NCI-H345 (cell line): ENCODE measurements at places on chromosomes 1 and 21.

DNA sequence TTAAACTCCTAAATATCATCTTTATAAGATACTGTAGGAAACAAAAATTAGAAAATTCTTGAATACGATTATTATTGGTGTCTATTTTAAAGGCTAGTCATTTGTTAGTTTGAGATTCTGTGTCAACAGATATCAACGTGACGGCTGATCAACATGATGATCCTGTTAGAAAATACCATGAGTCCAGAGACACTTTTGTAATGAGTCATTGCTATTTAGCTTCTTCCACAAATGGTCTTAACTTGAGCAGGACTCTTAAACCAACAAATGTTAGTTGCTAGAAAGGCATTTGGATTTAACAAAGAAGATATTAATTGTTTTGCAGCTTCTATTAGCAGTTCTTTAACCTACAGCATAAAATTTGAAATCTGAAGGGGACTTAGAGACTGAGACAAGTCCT is 131.2 kb downstream of the TGFB2 start:
- DNase-seq: no peak

GRCh38 chr1:16209847-16210407 is 2.5 kb downstream of the ARHGEF19 start:
- DNase-seq: no peak

GRCh38 chr1:3283849-3284248 is 170.6 kb upstream of the ARHGEF16 start:
- no peak for DNase-seq

DNA sequence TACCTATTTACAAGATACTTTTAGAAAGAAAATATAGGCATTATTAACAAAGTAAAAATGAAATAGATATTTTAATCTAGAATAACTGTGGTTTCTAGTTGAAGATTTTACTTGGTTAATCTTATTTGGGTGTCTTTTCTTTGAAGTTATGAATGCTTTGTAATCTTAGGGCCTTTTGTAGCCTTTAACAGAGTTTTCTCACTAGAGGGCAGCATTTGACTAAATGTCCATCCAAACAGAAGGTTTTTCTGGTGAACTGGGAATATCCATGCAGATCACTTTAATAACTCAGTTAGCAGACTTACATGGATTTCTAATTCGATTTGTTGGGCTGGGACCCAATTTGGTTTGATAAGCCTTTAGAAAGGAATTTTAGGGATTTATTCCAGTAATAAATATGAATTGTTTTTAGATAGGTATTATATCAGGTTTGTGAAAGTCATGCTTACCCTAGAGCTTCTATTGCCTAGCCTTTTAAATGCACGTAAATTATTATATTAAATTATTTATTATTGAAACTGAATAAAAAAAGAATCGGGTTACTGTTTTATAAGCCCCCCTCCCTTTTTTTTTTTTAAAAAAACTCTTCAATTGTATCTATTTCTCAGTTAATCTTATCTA is 119.7 kb downstream of the ZNF326 start:
- peak; percentile 72 for DNase-seq

DNA sequence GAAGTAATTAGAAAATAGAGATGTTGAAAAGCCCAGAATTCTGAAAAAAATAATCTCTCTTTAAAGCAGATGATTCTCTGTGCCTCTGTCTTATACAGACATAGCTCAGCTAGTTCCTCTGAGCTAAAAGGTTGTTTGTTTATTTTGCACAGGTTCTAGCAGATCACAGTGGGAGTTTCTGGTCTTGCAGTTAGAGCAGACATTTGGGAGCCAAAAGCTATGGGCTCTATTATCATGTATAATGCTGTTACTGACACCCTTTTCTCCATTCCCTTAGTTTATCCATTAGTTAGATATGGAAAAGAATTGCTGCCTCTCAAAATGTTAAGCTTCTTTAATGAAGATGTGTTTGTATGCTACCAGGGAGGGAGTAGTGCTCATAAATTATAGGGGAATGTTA is 20.5 kb upstream of the CD55 start:
- peak; percentile 8 for DNase-seq

DNA sequence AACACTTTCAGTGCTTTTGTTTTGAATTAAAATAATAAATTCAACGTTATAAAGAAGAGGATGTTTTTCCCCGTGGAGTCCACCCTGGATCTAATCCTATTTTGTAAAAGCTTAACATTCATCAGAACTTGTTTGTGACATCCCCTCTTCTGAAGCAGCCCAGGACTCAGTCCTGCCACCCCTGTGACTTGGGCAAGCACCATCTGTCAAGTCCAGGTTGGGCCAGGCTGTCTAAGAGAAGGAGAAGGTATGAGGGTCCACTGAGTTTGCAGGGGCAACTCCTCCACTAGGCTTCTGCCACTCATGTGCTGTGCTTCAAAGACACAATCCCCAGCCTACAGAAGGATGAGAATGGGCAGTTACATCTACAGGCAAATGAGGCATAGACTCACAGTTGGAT is 59.7 kb downstream of the MT1HL1 start:
- no peak for DNase-seq

DNA sequence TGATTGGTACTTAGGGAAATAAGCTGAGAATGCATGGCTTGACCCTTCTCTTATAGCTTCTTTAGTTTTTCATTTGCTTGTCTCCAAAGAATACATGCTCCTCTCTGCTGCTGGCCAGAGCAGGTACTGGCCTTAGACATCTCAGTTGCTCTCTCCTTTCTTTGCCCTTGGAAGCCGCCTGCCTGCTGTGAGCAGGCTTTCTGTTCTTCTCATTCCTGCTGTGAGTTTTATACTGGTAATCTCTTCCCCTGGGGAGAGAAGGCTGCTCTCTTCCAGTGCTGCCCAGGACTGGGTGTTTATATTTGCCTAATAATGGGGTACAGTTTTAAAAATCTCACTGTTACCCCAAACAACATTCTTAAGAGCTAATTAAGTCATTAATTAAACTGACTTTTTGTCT is 323.5 kb upstream of the LRRC7 start:
- DNase-seq: no peak

DNA sequence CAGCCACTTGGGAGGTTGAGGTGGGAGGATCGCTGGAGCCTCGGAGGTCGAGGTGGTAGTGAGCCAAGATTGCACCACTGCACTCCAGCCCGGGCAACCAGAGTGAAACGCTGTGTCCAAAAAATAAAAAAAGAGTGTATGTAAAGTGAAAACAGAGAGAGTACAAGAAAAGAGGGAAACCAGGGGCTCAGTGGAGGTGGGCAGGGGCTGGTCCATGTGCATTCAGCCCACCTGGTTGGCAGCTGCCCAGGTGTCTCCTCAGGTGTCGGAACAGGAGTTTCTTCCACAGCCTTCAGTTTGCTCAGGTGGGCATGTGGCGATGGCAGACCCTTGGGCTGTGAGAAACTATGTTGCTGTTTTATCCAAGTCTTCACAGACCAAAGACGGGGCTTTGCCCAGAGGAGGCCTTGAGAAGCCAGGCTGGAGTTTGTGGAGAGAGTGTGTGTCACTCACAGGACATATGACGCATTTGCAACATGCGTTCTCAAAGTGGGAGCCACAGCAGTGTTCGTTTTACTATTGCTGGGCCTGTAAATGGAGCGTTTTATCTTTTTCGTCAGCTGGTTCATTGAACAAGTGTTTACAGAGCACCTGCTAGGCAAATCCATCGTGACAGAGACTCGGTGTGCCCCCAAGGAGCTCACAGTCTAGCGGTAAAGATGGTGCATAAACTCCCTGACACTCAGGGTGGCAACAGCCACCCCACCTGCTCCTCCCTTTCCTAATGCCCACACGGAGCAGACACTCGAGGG is 22.4 kb upstream of the SAMD11 start:
- DNase-seq: no peak
